ENCODE measurements at places on chromosomes 4 and X. TPM values are rescaled to one million over a fixed set of nuclear protein-coding genes. Genes with fewer than 3 reads are reported as not detected.

GRCh38 chr4:38306482-38307071 is 346.4 kb downstream of the PTTG2 start:
- DNase-seq: no peak

EOLA2 gene
- 33.3 TPM for polyA plus RNA-seq

FGFR3 gene
- polyA plus RNA-seq: 3.8 TPM

KIAA1210 gene
- polyA plus RNA-seq: not detected

- peak; percentile 15 for DNase-seq
Measured at GRCh38 chrX:41981481-41982013, 58.2 kb upstream of the CASK start.

GRCh38 chrX:4263030-4263803 is 549.8 kb upstream of the PRKX start:
- DNase-seq: no peak

DNA sequence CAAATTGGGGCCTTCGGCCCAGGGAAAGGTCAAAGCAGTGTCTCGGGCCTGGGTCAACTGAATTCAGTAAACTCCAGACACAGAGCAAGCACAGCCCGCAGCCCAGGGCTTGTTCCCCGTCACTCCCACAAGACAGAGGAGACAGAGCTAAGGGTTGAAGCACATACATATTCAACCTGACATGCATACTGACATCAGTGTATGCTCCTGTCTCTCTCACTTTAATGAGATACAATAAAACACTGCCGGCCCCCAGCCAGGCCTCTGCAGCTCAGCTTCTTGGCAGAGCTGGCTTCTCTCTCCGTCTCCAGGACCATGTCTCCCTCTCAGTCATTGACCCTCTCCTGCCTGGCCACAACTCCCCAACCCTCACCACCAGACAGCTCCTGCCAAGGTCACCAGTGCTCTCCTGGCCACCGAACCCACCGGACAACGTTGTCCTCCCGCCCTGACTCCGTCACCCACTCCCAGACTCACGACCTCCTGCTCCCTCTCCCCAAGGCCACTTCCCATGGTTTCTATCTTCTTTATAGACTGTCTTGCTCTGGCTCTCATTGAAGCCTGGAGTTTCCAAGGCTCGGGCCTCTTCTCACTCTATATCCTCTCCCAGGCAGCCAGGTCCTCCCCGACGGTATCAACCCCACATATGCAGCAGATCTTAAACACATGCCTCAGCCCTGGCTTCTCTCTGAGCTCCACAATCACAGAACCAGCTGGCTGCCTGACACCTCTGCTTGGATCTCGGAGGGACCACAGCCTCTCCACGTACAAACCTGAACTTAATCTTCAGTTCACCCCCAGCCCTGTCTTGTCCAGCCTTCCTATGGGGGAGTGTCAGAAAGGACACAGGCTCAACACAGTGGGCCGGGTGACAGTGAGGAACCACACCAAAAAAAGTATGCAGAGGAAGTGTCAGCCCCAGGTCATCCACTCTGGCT is 67.7 kb upstream of the C4orf50 start:
- DNase-seq: no peak

GRCh38 chr4:138663883-138664282 is 351.7 kb upstream of the NOCT start:
- DNase-seq: no peak

GRCh38 chr4:169622566-169622965 is 2.2 kb downstream of the CLCN3 start:
- DNase-seq: no peak

All from mammary epithelial cell (primary cell).